Fibroblast of lung (primary cell): ENCODE measurements at places on chromosomes 5 and 9. TPM values are rescaled to one million over a fixed set of nuclear protein-coding genes. Genes with fewer than 3 reads are reported as not detected.

The CNOT8 gene
- total RNA-seq: 50.1 and 50.7 TPM in 2 replicates

DNA sequence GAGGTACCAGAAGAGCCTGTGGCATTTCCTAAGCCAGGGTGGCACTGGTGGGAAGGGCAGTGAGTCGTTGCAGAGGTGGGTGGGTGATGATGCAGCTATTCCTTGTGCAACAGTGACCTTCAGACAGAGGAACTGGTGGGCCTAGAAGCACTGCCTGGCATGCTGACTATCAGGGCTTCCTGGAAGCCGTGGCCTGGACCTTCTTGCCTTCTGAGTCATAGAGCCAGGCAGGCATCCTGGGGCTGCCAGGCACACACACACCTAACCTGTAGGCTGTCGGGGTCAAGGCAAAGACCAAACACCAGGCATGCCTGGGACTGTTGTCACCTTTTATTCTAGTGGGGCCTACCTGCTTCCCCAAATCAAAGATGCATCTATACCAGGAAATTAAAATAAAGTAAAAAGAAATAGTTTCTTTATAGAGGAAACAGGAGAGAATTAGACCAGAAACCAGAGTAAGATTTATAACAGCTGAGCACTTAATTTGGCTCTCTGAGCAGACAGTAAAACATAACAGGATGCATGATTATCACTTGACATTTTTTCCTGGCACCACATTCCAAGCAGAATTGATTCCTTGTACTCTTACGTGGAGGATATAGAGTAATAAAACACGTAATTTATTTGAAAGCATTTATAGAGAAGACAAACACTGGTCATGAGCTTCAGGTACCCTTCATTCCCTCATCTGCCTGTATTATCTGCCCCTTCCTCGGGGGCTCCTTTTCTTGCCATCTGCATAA lies 25.1 kb downstream of the NANS start:
- no peak overlapping the region for H3K27ac ChIP-seq
- H3K4me3 ChIP-seq: no peak overlapping the region
- H3K27me3 ChIP-seq: no peaks in the 10 kb centered on the region
- peaks cover 11% of the 10 kb centered on the region for H3K4me1 ChIP-seq
- no peak for DNase-seq
- peaks cover 7% of the 10 kb centered on the region for H3K36me3 ChIP-seq

The C5orf52 gene
- not detected in 2 replicates for total RNA-seq

DNA sequence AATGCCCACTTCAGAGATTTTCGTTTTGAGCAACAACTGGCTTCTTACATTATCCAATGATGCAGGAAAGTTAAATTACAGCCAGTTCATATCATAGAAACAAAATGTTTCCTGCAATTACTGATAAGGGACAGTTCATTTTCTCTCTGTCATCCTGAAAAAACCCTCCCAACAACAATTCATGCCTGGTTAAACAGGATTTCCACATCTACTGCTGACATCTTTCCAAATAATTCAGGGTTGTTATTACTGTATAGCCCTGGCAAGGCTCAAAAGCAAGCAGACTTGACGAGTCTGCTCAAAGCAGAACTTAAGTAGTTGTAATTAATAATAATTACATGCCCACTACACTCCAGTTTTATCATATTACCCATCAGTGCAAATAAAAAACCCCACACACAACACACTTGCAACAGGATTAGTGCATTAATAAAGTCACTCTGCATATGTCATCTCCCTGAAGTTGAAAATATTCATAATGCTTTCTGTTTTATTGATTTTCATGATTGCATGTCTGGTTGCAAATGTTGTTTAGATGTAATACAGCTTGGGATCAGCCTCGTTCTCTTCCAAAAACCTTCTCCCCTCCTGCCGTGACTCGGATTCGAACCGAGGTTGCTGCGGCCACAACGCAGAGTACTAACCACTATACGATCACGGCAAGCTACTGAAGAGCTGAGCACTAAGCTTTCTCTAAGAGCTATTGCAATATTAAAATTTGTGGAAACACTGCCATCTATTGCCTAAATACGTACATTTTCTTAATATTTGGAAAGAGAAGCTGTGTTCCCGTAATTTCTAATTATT lies 119.6 kb upstream of the NFIB start:
- no peaks in the 10 kb centered on the region for H3K27me3 ChIP-seq
- no peak overlapping the region for H3K4me3 ChIP-seq
- H3K27ac ChIP-seq: no peak overlapping the region
- H3K4me1 ChIP-seq: no peaks in the 10 kb centered on the region
- DNase-seq: peak; percentile 90
- H3K36me3 ChIP-seq: no peaks in the 10 kb centered on the region

DNA sequence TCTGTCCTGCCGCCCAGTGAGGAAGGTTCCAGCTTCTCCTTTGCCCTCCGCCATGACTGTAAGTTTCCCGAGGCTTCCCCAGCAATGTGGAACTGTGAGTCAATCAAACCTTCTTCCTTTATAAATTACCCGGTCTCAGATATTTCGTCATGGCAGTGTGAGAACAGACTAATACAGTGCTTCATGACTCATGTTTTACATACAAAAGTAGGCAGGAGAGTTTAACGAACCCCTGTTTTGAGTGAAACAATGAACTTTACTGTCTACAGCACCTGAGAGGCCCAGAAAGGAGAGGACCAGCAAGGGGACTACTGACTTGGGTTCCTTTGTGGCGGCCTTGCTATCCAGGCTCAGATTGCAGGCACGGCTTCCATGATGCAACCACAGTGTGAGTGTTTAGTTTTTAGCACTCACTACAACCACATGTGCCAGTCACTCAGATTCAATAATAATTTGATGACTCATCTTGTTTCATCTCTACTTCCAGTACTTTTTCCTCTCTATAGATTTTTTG lies 139.1 kb upstream of the CLINT1 start:
- no peaks in the 10 kb centered on the region for H3K4me1 ChIP-seq
- H3K27ac ChIP-seq: no peak overlapping the region
- DNase-seq: peak; percentile 39
- H3K36me3 ChIP-seq: no peaks in the 10 kb centered on the region
- H3K27me3 ChIP-seq: no peaks in the 10 kb centered on the region

- no peak overlapping the region for H3K4me3 ChIP-seq
- H3K27ac ChIP-seq: no peak overlapping the region
- DNase-seq: no peak
- H3K36me3 ChIP-seq: no peaks in the 10 kb centered on the region
- H3K27me3 ChIP-seq: no peaks in the 10 kb centered on the region
These were observed 367.4 kb upstream of the TRPC7 start for GRCh38 chr5:136732751-136733150.

DNA sequence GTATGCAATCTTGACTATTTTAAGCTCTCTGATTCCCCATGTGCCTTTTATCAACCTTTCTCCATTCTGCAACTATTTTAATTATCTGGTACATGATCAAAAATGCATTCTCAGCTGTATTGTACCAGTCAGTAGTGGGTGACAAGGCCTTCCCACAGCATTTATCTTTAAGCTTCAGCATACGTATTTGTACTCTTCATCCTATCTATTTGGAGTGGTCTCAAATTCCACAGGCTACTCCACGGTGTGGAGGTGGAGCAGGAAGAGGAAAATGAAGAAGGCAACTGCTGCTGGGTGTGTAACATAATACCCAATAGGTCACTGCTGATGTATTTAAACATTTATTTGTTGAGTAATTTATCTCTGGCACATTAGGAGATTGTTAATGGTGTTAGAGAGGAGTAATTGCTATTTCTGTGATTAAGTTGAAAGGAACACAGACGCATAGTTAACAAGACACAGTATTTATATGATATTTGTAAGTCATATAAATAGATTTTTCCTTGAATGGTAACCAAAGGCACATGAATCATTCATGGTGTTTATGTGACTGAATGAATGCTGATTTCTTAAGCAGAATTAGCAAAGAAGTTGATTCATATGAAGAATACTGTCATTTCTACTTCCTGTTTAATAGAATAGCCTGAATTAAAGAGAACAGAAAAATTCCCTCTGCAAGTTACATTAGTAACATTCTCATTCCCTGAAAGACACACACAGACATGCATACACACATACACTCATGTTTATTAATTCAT lies 153.8 kb upstream of the NR3C1 start:
- H3K4me3 ChIP-seq: no peak overlapping the region
- H3K4me1 ChIP-seq: peaks cover 22% of the 10 kb centered on the region
- H3K27ac ChIP-seq: peak overlapping the region; percentile 47
- H3K36me3 ChIP-seq: no peaks in the 10 kb centered on the region

DNA sequence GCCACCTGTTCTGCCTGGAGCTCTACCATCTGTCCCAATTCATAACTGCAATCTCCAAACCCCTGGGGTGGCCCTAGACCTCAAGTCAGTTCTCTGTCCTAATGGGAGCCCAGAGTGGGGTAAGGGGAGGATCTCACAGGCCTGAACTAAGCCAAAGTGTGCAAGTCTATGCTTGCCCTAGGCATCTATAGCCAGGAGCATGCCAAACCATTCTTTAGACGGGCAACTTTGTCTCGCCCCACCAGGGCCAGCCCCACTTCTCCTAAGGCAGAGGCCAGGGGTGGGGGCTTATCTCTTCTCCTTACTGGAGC lies 3.3 kb downstream of the ACSL6 start:
- peaks cover 27% of the 10 kb centered on the region for H3K27me3 ChIP-seq
- no peaks in the 10 kb centered on the region for H3K4me1 ChIP-seq
- H3K4me3 ChIP-seq: no peak overlapping the region
- no peak for DNase-seq
- no peak overlapping the region for H3K27ac ChIP-seq

DNA sequence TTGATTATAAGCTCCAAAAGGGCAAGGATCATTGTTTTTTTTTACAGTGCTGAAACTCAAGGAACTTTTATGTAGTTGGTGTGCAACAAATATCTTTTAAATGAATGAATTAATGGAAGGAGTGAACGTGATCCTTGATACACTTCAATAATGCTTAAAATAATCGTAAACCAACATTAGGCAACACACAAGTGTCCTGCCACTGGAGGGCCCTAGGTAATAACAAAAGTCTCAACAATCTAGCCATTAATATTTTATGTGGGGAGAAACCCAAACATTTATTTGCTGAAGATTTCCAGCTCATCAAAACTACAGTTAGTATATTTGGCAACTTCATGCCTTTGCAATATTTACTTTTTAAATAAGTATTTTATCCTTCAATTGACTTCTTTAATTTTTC lies 309.0 kb upstream of the FBXL7 start:
- H3K36me3 ChIP-seq: no peaks in the 10 kb centered on the region
- H3K4me1 ChIP-seq: no peaks in the 10 kb centered on the region
- H3K27ac ChIP-seq: no peak overlapping the region
- H3K27me3 ChIP-seq: no peaks in the 10 kb centered on the region

DNA sequence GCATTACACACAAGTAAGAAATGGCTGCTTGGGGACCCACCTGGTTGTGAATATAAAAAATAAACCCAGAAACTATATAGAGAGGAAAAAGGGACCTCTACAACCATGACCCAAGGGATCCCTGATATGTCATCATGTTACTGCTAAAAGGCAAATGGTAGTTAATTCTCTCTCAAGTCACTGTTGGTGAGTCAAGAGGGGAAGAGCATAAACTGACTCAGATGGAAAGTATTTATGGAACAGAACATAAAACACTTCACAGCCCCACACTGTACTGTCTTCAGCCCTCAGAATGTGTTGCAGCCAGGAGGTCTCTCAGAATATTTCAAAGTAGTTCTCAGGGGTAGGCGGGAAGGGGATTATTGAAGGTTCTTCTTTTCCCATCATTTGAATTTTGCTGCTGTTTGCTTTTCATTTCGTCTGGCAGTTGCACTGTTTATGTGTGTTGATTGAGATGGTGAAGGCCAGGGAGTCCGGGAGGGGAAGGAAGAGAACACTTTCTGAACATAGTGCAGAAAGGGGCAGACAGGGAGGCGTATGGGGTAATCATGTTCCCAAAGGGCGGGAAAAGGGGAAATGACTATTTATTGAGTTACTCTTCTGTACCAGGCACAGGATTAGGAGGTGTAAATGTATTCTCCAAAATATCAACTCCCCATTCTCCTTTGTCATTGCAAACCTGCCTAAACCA lies 85.5 kb downstream of the TEK start:
- no peak overlapping the region for H3K27ac ChIP-seq
- DNase-seq: peak; percentile 89
- H3K4me3 ChIP-seq: no peak overlapping the region
- no peaks in the 10 kb centered on the region for H3K27me3 ChIP-seq
- no peaks in the 10 kb centered on the region for H3K4me1 ChIP-seq

The OR13C3 gene
- not detected in 2 replicates for total RNA-seq

GRCh38 chr9:131892902-131893500 lies 153.1 kb upstream of the RAPGEF1 start:
- no peaks in the 10 kb centered on the region for H3K27me3 ChIP-seq
- no peak overlapping the region for H3K27ac ChIP-seq

DNA sequence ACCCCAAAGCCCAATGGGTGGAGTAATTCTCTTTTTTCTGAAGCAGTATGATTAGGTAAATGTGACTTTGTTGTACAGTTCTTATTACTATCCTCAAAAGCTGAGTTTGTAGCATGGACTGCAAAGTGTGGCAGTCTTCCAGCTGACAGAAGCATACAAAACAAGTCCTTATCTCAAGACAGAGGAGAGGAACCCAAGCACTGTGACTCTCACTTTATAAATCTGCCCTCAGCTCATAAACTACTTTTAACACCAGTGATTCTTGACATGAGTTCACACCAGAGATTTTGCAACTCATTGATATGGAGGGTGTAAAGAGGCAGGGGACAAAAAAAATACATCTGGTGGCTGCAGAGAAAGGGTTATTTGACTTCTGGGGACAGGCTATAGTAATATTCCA lies 251.6 kb downstream of the NTRK2 start:
- no peaks in the 10 kb centered on the region for H3K27me3 ChIP-seq

The PCDHGA1 gene
- 1.0 and 1.8 TPM in 2 replicates for total RNA-seq

- no peak overlapping the region for H3K4me3 ChIP-seq
- DNase-seq: no peak
- H3K4me1 ChIP-seq: no peaks in the 10 kb centered on the region
- H3K27me3 ChIP-seq: peaks cover 40% of the 10 kb centered on the region
- no peaks in the 10 kb centered on the region for H3K36me3 ChIP-seq
These were observed 11.1 kb downstream of the BARX1 start for GRCh38 chr9:93944011-93944410.

The UGT3A1 gene
- not detected in 2 replicates for total RNA-seq

GRCh38 chr5:63456279-63456678 lies 506.0 kb downstream of the HTR1A start:
- no peak overlapping the region for H3K27ac ChIP-seq
- H3K4me3 ChIP-seq: no peak overlapping the region
- no peaks in the 10 kb centered on the region for H3K27me3 ChIP-seq
- H3K36me3 ChIP-seq: no peaks in the 10 kb centered on the region
- peak; percentile 27 for DNase-seq
